ENCODE measurements at places on chromosomes 6 and 20.

- no peak for DNase-seq
Measured at GRCh38 chr20:21436205-21436604, 38.9 kb upstream of the NKX2-4 start.

DNA sequence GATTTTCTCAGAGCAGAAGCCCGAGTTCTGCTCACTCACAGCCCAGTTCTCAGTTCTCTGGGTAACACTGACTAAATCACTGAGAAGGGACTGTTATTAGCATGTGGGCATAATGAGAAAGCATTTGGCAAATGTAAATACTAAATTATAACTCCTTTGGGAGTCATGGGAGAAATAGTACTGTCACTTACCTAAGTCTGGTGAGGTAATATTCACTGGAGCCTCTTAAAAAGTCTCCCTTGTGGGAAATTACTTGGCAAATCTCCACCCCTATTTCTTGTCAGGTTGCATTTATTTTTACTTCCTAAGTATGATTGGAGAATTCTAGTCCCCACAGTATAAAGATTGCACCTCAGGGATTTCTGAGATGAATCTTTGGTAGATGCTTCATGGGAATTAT lies 254.3 kb downstream of the SLC35F1 start:
- no peak for DNase-seq

- DNase-seq: no peak
Measured at GRCh38 chr6:162722226-162722625, 5.3 kb downstream of the PRKN start.

DNA sequence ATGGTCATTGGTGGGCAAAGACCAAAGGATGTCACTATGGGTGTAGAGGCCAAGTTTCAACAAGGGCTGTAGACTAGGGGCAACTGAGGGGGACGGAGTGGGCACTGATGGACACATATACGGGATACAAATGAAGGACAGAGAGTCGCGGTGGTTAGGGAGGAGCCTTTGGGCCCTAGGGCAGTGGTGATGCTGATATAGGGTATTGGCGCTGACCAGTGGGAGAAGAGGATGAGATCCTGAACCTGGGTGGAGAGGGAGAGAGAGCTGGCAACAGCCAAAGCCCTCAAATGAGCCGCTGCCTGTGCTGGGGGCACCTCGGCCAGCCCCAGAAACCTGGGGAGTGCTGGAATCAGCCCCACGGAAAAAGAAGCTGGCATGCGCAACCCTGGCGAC lies 1.6 kb downstream of the CDH22 start:
- DNase-seq: no peak

DNA sequence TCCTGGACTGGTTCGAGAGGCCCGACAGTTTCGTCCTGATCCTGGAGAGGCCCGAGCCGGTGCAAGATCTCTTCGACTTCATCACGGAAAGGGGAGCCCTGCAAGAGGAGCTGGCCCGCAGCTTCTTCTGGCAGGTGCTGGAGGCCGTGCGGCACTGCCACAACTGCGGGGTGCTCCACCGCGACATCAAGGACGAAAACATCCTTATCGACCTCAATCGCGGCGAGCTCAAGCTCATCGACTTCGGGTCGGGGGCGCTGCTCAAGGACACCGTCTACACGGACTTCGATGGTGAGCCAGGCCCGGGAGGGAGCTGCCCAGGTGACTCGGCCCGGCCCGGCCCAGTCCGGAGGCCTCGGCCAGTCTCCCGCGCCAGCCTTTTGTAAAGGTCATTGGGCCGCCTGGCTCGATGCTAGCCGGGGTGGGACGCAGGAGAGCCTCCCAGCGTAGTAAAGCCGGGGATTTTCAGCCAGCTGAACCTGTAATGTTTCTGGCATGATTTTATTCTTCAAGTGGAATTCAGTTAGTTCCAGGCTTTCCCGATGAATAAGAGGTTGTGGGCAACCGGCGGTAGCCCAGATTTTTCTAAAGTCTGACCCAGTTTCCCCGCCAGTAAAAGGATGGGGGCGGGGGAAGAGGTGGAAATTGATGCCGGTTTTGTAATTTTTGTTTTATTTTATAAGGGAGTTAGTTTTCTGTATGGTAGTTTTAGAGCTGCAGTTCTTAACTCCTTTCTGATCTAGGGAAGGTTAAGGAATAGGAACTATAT lies 1.4 kb downstream of the PIM1 start:
- DNase-seq: no peak

- DNase-seq: no peak
Measured at GRCh38 chr6:6711832-6712448, 123.4 kb downstream of the LY86 start.

GRCh38 chr20:35644806-35645205 lies 19.9 kb downstream of the CPNE1 start:
- no peak for DNase-seq

GRCh38 chr6:53506872-53507271 lies 38.0 kb downstream of the GCLC start:
- no peak for DNase-seq

DNA sequence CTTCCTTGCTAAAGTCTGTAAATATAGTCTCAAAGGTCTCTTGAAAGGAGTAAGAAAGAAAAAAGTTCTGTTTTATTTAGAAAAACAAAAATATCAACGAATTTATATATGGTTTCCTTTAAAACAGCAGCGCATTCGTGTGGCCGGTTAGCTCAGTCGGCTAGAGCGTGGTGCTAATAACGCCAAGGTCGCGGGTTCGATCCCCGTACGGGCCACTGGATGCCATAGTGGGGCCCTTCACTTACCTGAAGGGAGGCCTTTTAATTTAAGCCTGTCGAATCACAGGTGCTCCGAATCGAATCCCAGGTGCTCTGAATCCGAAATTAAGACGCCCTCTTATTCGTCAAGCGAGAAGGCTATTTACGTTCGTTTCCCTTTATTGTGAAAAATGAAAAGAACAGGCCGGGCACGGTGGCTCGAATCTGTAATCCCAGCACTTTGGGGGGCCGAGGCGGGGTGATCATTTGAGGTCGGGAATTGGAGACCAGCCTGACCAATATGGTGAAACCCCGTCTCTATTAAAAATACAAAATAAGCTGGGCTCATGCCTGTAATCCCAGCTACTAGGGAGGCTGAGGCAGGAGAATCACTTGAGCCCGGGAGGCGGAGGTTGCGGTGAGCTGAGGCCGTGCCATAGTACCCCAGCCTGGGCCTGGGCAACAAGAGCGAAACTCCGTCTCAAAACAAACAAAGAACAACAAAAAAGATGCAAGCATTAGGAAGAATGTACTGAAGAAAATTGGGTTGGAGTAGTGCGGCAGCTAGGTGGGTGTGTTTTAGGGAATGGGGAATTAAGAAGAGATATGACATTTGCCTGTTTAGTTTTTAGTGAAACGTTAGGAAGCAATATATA lies 195.8 kb upstream of the ZNF184 start:
- no peak for DNase-seq

- DNase-seq: no peak
Measured at GRCh38 chr6:156978948-156979347, 201.8 kb downstream of the ARID1B start.

- DNase-seq: no peak
Measured at GRCh38 chr6:135267085-135267484, 86.0 kb downstream of the MYB start.

- DNase-seq: no peak
Measured at GRCh38 chr6:53896196-53896595, 101.4 kb downstream of the LRRC1 start.

DNA sequence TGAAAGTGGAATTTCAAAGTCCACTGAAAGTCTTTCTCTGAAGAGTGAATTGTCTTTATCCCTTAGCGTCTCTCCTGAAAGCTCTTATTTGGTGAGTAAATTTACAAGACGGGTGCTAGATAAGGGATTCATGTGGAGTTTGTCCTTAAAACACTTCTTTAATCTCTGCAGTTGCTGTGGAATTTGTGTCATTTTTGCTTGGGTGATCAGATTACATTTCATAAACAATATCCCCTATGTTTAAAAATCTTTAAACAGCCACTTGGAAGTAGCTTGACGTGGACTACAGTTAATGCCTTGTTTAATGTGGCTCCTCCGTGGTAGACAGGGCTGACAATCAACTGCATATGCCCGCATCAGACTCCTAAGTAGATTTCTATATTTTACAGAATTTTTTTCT lies 175.4 kb upstream of the ZNF217 start:
- DNase-seq: no peak

DNA sequence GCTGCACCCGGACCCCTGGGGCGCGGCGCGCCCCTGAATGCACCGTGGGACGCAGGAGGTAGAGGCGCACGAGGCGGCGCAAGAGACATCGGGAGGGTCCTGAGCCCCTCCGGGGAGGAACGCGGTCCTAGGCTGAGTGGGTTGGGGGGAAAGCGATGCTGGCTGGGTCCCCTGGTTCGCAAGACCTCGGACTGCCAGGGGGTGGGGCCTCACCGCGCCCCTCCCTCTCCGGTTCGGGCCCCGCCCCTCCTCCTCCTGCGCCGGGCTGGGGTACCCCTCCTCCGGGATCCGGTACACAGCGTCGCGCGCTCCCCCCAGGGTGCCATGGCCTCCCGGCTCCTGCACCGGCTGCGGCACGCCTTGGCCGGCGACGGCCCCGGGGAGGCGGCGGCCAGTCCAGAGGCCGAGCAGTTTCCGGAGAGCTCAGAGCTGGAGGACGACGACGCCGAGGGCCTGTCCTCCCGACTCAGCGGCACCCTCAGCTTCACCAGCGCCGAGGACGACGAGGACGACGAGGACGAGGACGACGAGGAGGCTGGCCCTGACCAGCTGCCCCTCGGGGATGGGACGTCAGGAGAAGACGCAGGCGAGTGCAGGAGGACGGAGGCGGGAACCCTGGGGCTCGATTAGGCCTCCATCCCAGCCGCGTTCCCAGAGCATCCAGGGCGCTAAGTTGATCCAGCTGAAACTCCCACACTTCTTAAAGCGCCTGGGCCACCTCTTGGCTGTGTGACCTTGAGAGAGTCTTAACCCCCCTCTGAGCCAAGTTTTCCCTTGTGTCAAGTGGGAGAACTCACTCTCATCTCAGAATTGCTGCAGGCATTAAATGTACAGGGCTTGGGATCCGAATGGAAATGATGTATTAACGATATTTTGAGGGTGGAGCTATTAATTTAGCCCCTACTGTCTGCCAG lies 541 bp downstream of the SNX21 start:
- DNase-seq: peak; percentile 18

- DNase-seq: no peak
Measured at GRCh38 chr20:57043091-57043490, 223.3 kb downstream of the BMP7 start.

- no peak for DNase-seq
Measured at GRCh38 chr20:38523697-38524096, 51.1 kb downstream of the RALGAPB start.

DNA sequence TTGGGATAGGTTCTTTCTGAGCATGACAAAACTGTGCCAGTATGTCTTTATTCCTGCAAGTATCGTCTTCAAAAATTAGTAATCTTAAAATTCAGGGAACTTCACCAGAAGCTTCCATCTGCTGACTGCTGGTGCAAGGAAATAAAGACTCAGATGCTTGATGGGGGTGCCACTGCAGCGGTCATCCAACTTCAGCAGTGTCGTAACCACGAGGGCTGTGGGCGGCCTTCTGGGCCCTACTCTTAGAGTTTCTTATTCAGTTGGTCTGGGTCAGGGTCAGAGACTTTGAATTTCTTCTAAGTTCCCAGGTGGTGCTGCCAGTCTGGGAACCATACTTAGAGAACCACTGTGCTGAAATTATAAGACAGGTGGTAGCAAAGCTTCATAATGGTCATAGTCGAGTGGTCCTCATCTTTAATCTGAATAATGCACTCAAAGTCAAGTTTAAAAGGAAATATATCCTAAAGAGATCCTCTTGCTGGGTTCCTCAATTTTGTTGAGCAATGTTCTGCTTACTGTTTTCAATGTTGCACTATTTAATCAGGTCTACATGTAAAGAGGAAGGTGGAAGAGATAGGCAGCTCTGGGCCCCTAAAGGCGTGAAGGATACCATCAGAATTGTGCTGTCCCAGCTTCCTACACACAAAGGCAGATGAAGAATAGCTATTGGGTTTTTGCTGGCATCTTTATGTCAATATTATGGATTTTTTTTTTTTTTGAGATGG lies 165.4 kb upstream of the GMDS start:
- DNase-seq: no peak

- DNase-seq: no peak
Measured at GRCh38 chr6:119255492-119255891, 94.1 kb downstream of the MAN1A1 start.

DNA sequence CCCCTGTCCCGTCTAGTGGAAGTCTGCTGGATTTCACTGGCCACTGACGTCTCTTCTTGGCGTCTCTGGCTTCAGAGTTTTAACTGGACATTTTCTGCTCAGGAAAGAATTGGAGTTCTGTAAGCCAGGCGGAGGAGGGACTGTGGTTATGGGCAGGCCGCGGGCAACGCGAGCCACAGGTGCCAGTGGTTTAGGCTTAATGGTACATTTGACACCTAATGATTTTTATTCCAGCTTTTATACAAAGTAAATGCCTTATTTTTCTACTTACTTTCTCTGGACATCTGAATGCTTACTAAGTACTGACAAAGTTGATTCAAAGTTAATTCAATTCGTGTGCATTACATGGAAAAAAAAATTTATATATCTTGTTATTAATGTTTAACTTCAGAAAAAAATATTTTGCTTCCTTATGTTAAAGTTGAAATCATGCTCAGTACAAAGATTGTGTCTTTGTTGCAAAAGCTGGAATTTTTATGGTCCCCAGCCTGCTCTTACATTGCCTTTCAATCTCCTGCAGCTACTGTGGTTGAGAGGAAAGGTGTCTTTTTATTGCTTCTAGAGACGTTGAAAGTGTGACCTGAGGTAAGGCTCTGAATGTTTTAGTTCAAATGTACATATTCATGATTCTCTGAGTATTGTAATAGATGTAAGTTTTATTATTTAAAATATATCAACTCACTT lies 231.0 kb downstream of the SMOC2 start:
- DNase-seq: no peak
